ENCODE measurements at places on chromosomes 11 and 22. TPM values are rescaled to one million over a fixed set of nuclear protein-coding genes. Genes with fewer than 3 reads are reported as not detected.

Gene MFRP
- not detected for total RNA-seq

Gene ZNF214
- total RNA-seq, result 1.9 TPM

Gene OR52N4
- total RNA-seq, result not detected

Gene BDNF
- total RNA-seq, result 9.3 TPM

Gene SPDYC
- not detected for total RNA-seq

Gene SCUBE1
- 0.20 TPM for total RNA-seq

Gene IMMP1L
- total RNA-seq, result 62.6 TPM

Gene TRIM49C
- not detected for total RNA-seq

Gene FAT3
- 0.72 TPM for total RNA-seq

Gene FGF19
- 0.08 TPM for total RNA-seq

Gene TTC12
- total RNA-seq, result 4.7 TPM

Gene MRPL11
- total RNA-seq, result 117 TPM

Gene ARHGAP20
- not detected for total RNA-seq

Gene PATE2
- total RNA-seq, result not detected

Gene OR10A6
- total RNA-seq, result not detected

Gene DDIAS
- 18.9 TPM for total RNA-seq

Gene PARVB
- total RNA-seq, result 37.1 TPM

Gene ZP1
- 0.58 TPM for total RNA-seq

Gene OR52I1
- not detected for total RNA-seq

Gene POLD3
- total RNA-seq, result 20.0 TPM

Gene DEFB131B
- total RNA-seq, result not detected

Gene PANX2
- total RNA-seq, result 7.5 TPM

Gene TPBGL
- 0.22 TPM for total RNA-seq

Gene SERPING1
- total RNA-seq, result 0.42 TPM

Gene SHANK2
- 7.1 TPM for total RNA-seq

Gene B4GALNT4
- 21.3 TPM for total RNA-seq

Gene DEPDC7
- 8.0 TPM for total RNA-seq

Gene KLHDC7B
- total RNA-seq, result 0.05 TPM

Gene CXCR5
- total RNA-seq, result 0.07 TPM

Gene NLRP14
- not detected for total RNA-seq

Gene ZNF215
- total RNA-seq, result 1.3 TPM
